ENCODE measurements at places on chromosomes 11 and 22.

DNA sequence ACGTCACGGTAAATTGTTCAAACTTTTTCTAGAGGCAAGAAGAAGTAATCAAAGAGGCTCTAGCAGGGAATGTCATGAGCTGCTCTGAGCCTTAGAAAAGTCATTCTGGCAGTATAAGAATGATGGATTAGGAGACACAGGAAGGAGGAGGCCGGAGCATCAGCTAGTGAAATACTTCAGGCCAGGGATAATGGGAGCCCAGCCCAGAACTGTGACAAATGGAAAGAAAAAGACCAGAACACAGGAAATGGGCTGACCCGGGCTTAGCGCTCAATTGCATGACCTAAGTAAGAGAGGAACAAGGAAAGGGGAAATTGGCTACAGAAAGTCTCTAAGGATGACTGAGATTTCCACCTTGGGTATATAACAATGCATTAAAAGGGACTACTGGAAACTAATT, 108.6 kb downstream of the LARGE1 start:
- DNase-seq, result no peak

DNA sequence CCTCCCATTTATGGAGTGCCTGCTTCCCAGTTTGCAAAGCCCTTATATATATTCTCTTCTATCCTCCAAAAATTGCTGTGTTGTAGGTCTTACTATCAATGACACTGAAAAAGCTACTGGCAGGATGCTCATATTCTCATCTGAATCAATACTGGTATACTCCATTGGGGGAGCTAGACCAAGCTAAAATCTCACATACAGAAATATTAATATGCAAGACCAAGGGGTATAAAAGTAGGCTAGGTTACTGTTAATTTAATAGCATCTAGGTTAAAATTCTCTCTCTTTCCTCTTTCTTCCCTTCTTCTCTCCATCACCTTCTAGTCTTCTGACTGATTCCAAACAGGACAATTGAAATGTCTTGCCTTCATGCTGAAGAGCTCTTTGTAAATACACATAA, 17.1 kb upstream of the BDNF start:
- no peak for DNase-seq

- no peak for DNase-seq
Observed at GRCh38 chr11:58898106-58898505, 41.2 kb upstream of the GLYATL1 start.

DNA sequence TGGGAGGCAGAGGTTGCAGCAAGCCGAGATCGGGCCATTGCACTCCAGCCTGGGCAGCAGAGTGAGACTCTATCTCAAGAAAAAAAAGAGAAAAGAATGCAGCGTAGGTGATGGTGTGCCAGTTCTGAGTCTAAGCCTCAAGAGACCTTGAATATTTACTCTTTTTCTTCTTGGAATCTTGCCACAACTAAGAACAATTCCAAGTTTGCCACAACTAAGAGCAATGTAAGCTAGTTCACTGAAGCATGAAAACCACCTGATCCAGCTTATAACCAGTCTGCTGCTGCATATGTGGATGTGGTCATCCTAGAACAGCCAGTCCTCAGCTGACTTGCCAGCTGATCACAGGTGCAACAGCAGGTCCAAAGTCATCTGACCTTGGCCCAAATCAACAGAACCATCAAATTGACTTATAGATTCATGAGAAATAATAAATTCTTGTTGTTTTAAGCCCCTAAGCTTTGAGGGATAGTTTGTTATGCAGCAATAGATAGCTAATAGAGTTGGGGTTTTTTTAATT, 25.4 kb upstream of the SEZ6L start:
- DNase-seq, result no peak

DNA sequence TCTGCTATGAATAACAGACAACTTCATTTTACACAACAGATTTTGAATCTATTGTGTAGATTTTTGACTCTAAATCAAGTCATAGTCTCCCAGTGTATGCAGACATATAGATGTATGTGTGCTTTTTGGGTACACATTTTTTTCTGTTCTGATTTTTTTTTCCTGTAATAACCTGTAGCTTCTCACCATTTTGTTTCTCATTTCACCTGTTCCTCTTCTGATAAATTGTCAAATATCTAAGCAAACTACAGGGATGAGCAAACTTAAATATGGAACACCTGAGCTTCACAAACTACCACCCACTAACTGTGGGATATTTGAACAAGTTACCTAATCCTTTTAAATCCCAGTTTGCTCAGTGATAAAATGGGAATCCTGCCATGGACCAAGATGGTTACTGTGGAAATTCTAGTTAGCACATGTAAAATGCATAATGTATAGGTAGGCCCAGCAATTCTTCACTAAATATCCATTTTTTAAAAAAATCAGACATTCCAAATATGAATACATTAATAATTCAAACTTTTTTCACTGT, 15.7 kb downstream of the LGR4 start:
- no peak for DNase-seq

DNA sequence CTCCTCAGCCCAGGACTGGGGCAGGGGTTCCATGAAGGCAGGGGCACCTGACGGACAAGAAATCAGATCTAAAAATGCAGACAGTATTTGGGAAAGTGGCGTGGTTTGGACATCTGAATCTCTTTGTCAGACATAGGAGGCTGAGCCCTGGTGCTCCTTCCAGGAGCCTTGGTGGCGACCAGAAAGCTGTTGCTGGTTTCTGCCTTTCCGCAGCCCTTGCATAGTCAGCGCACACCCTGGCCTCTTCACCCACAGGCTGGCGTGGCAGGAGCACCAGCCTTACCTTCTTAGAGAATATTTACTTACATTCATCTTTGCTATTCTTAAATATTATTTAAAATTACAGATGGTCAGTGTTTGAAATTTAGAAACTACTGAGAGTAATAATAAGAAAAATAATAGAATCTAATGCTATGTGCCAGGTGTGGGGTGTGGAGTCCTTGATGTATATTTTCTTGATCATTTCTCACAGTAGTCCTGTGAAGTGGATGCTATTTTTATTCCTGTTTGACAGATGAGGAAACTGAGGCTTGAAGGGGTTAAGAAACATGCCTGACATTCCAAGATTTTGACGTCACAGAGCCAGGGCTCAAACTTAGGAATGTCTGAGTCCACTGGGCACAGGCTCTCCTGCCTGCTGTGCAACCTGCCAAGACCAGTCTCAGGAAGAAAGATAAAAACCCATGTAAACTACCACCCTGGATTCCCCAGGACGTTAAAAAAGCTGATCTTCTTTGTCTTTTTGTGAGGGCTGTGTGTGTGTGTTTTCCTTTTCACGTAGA, 51.6 kb downstream of the TBC1D22A start:
- DNase-seq, result peak; percentile 44

- no peak for DNase-seq
Observed at GRCh38 chr11:19567996-19568395, 144.6 kb upstream of the NAV2 start.

GRCh38 chr11:118401880-118402590, 629 bp downstream of the ATP5MG start:
- DNase-seq, result peak; percentile 61

GRCh38 chr11:3226846-3227567, 5.2 kb downstream of the MRGPRE start:
- no peak for DNase-seq

- no peak for DNase-seq
Observed at GRCh38 chr11:43975629-43976028, 33.2 kb downstream of the C11orf96 start.

- no peak for DNase-seq
Observed at GRCh38 chr22:30513462-30513861, 8.0 kb upstream of the SEC14L4 start.

- no peak for DNase-seq
Observed at GRCh38 chr11:82765466-82766034, 31.9 kb upstream of the FAM181B start.

GRCh38 chr22:22591348-22592299, 32.6 kb upstream of the PRAME start:
- DNase-seq, result no peak

- DNase-seq, result no peak
Observed at GRCh38 chr11:110096496-110096895, 3.3 kb downstream of the ZC3H12C start.

GRCh38 chr11:17314232-17314547, 37.4 kb upstream of the NCR3LG1 start:
- no peak for DNase-seq

GRCh38 chr11:90204832-90205646, 17.8 kb downstream of the CHORDC1 start:
- DNase-seq, result peak; percentile 62

GRCh38 chr22:37566329-37566837, 6.1 kb downstream of the CDC42EP1 start:
- no peak for DNase-seq

DNA sequence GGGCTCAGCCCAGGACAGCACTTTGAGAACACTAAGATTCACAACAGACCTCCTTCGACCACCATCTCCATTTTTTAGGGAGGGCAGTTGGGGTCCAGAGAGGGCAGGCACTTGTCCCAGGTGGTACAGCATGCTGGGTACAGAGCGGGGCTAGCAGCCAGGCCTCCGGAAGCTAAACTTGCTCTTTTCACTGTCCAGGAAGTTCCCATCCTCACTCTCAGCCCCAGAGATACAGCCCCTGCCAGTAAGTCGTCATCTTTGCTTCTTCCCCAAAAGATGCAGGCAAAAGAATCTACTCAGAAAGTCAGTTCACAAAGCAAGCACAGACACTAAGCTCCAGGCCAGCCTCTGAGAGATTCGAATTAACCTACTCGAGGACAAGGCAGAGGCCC, 6.7 kb upstream of the RAB3IL1 start:
- DNase-seq, result no peak

DNA sequence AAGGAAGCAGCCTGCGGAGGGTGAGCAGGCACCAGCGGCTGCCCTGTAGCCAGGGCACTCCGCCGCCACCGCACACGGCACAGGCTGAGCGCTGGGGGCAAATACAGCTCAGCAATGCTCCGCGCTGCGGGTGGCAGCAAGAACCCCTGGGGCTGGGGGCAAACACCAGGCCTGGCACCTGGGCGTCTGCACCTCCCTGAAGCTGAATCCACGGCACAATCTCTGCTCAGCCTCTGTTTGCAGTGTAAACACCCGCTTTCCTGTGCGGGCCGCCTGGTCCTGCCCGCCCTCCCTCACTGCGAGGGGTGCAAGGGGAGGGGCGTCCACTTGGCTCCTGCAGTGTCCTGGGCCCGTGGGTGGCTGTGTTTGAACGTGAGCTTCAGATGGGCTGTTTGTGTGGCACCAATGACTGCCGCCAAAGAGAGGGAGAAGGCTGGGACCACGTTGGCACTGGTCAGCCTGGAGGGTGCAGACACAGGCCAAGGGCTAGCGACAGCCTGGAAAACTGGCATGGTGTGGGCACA, 14.8 kb upstream of the MPPED1 start:
- no peak for DNase-seq

Data from kidney glomerular epithelial cell (primary cell).